T-helper 9 cell (primary cell): ENCODE measurements at places on chromosomes 6 and 20.

DNA sequence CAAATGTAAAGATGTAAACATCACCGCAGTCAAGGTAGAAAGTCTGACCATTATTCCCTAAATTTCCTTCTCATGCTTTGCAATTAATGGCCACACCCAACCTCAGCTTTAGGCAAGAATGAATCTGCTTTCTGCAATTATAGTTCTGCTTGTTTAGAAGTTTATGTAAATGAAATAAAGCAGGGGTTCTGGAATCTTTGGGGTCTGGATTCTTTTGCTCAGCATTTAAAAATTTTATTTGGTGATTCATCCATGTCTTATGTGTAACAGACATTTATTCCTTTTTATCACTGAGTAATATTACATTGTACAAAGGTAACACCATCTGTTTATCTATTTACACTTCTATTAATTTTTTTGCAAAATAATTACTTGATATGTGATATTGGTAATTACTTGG, 613.6 kb downstream of the UTRN start:
- DNase-seq = no peak

DNA sequence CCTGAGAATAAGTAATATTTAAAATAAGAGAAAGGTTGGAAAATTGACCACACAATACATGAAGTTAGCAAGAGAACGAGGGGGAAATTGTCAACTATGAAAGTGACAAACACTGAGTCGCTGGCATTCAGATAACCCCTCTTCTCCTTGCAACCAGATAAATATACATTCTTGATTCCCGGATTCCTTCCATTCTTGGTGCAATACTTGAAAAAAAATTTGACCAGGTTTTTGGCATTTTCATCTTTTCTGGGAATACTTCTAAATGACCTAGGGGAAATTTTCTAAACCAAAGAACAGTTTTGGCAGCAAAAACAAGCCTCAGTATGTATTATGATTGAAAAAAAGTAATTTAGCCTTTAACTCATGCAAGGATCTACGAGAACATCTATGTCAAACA, 164.0 kb downstream of the PDE7B start:
- no peak for DNase-seq

DNA sequence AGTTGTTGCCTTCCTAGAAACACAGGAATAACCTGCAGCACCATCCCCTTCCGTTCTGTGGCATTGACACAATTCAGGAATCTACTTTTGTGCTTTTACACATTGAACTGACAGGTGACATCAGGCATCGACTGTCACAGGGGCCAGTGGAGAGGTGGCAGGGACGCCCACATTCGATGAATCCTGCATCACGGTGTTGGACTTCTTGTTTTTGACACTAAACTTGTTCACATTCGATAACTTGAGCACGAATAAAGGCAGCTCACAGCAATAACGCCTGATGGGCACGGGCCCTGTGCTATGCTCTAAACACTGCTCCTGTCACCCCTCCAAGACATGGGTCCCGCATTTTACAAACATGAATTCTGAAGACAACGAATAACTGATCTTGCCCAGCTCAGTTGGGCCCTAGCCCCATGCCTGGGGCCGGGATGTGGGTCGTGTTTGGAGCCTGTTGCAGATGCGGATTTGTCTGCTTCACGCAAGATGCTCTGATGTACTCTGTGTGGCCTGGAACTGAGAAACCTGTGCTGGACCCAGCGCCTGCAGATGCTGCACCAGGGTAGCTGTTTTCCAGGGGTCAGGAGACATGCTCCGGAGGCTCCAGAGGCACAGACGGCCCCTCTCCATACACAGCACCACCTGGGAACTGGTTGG, 75.7 kb downstream of the TTLL2 start:
- DNase-seq = no peak

GRCh38 chr20:37319151-37319671, 26.7 kb upstream of the SRC start:
- no peak for DNase-seq

GRCh38 chr6:30724906-30725667, 4.9 kb downstream of the TUBB start:
- DNase-seq = no peak

- no peak for DNase-seq
Measured at GRCh38 chr6:111949546-111949945, 76.3 kb upstream of the FYN start.

DNA sequence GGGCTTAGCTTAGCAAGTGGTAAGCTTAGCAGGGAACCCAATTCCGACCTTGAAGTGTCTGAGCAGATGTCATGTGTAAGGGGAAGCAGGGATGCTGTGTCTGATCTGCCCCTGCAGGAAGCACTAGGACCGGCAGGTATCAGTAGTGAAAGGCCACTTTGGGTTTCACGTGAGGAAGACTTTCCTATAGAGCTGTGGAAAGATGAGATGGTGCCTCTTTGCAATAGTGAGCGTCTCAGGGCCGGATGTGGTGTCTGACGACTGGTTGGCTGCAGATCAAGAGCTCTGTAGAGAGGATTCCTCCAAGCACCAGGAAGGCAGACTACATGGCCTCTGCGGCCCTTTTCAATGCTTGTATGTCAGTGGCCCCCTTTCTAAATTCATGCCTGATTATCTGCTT, 98.3 kb downstream of the TIAM2 start:
- peak; percentile 5 for DNase-seq

DNA sequence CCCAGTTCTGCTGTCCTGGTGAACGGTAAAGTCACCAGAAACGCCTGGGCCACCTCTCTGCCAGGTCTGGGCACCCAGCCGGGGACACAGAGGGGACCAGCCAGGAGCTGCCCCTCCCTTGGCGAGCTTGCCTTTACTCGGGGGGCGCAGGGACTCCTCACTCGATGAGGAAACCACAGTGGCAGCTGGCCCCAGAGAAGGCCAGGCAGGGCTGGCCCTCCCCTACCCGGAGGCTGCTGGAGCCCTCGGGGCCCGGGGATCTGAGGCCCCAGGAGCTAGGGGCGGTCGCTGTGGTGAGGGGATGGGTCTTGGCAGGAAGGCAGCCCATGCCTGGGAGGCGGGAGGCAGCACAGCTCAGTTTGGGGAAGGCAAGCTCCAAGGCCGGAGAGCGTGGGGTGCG, 80.4 kb upstream of the SLCO4A1 start:
- no peak for DNase-seq

DNA sequence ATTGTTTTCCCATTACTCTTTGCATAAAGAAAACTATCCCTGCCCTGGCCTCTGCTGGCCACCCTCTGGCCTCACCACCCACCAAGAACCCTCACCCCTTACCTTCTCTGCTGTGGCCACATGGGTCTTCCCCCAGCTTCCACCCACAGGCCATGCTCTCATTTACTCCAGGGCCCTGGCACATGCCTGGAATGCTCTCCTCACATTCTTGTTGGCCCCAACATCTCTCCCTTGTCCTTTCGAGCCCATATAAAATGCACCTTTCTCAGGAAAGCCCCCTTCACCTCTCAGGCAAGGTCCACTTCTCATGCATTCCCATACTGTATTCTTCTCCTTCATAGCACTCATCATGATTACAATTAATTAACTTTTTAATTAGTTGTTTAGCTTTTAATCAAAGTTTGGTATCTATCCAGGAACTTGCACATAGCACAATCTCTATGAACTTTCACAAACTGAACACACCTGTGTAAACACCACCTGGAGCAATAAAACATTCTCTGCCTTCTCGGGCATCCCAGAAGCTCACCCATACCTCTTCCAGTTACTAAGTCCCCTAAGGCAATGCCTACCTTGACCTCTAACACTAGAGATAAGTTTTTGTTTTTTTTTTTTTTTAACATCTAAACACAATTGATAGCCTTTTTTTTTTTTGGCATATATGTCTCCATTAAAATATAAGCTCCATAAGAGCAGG, 617.2 kb downstream of the PTPRT start:
- no peak for DNase-seq

DNA sequence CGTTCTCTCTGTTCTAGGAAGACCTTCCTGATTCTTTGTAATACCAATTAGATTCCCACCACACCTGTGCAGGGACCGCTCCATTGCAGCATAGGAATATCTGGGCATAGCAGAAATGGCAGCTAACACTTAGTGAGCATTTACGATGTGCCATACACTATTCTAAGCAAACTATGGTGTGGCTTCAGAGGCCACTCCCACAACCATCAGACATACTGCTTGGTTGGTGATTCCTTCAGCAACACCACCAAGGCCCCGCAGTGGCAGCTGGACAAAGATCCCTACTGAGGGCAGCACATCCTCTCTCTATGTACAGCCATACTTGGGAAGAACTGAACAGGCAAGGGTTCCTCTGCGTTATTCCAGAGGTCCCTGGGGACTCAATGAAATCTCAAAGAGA, 6.2 kb downstream of the KCNK5 start:
- no peak for DNase-seq

DNA sequence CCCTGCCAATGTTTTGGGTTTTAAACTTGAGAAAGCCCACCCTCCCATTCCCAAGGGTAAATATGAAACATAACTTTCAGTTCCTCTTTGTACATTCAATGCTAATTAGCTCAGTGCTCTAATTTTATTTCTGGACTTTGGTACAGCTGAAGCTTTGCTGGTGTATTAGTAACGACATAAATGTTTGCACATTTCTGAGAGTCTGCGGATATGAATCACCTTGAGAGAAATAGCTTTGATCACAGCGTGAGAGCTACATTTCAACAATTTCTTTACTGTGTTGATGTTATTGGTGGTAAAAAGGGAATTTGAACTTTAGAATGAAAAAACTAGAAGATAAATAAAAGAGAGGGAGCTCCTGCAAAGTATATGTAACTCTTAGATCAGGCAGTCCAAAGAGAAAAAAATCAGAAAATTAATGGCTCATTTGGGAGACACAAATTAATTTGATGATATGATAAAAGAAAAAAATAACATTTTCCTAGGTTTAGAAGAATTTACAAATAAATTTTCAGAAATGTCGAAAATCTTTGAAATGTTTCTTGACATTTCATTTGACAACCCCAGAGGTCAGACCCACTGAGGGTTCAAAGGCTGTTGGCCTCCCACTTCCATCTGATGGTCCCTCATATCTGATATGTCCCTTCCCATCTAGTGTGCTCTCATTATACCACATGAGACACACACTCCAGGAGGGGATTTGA, 38.5 kb upstream of the CAP2 start:
- no peak for DNase-seq

- no peak for DNase-seq
Measured at GRCh38 chr20:25508083-25508770, 77.1 kb downstream of the NINL start.

DNA sequence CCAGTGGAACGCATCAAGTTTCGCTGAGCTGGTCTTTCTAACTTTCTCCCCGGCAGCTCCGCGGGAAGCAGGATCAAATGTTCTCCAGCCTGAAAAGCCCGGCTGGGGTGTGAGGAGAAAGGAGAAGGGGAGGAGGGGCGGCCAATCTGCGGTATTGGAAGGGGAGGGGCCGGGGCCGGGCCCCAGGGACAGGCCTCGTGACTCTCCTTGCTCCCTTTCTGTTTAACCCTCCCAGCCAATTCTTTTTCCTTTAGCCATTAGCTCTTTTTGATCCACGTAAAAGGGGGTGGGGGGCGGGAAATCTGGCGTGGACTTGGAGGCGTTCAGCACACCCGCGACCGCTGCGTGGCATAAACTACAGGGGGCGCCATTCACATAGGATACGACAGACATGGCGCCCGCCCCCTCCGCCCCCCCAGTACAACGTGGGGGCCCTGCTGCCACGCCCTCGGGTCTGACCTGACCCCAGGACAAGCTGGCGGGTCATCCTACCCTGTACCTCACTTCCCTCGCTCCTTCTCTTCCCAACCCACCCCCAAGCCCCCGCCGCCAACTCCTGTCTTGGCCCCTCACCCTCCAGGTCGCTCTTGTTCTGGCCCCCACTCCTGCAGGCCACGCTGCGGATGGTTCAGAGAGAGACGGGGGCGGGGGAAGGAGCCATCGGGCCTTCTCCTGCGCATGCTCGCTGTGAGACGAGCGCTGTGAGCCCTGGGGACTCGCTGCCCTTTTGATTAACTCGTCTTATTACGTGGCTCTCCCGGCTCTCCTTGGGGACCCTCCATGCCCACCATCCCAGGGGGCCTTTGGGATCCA, 7.8 kb upstream of the MDGA1 start:
- peak; percentile 62 for DNase-seq

GRCh38 chr6:13574149-13574570, 241 bp upstream of the SIRT5 start:
- peak; percentile 89 for DNase-seq

GRCh38 chr20:23337312-23337711, 13.3 kb upstream of the NXT1 start:
- no peak for DNase-seq

DNA sequence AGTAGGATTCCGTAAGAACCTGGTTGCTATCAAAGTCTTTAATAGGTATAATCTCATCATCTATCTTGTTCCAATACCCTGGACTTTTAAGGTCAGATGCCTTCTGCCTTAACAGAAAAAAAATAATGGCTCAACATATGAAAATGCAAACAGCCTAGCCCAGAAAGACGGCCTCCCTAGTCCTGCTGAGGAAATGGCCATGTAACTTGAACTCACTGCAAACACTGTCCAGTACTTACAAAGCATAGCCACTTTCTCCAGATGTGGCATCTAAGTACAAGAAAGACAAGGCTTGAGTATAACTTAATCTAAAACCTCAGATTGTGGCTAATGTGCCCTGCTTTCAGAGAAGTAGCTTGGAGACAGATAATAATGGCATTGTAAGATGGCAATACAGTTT, 26.5 kb downstream of the FASTKD5 start:
- DNase-seq = no peak

DNA sequence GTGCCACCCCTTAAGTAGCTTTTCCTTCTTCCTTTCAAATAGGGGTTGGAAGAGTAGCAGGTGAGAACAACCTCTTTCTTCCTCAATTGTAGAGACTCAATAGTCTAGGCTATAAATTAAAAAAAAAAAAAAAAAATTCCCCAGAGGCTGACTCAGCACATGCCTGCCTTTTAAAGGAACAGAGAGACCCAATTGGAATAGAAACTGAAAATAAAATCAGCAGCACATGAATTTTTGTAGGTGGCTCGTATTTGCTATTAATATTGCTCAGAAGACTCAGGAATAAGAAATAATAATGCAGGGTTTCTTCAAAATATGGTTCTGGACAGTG, 19.3 kb downstream of the TOP1 start:
- no peak for DNase-seq

- DNase-seq = no peak
Measured at GRCh38 chr6:21332660-21333059, 260.9 kb upstream of the SOX4 start.

DNA sequence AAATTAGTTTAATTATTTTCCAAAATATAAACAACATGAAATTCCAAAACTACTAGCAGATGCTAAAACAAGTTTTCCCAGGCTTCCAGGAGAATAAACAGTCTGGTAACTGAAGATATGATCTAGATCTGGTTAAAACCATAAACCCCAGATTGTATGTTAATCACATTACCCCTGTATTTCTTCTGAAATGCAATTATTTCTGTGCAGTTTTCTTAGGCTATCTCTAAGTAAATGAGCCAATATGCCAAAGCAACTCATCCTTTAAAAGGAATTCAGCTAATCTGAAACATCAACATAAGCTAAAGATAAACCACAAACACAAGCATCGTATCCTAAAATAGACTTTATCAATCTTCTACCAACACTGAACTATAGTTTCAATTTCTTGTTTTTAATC, 44.6 kb upstream of the SENP6 start:
- no peak for DNase-seq

DNA sequence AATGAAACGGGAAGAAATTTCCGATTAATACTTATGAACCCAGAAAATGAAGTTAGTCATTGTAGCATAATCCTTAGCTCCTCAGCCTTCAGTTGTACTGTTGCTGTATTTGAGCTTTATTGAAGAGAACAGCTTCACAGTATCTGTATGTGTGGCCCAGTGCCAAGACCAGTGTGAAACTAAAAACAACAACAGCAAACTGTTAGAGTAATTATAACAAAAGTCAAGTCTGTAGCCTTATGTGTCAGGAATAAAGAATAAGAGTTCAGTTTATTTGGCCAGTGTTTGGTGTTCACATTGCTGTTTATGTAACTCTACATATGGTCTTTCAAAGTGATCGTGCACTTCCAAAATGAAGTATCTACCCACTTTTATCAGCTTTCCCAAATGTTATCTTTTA, 70.9 kb downstream of the ARID1B start:
- no peak for DNase-seq
